ENCODE measurements at places on chromosomes 7 and 10.

DNA sequence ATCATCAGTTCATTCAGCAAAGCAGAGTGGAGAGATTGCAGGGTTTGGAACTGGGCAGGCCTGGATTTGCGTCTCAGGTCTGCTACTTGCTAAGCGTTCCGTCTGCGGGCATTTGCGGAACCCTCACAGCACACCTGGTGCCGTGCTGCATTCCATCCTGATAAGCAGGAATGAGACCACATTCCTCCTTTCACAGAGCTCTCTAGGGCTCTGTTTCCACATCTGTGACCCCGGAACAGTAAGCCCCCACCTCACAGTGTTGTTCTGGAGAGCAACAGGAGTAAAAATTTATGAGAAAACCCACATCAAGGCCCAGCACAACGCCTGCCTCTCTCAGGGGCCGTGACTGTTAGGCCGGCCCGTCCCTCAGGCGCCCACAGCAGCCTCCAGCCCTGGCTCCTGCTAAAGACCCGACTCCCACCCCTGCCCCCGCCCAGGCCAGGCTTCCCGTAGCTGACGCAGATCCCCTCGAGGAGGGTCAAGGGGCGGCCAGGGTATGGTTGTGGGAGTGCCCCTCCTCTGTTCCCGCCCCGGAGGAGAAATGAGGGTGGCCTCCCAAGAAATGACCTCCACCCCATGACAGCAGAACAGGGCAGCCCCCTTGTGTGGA, 128.9 kb downstream of the RGS10 start:
- DNase-seq, result no peak

GRCh38 chr7:17608114-17608833, 309.8 kb downstream of the AHR start:
- no peak for DNase-seq

DNA sequence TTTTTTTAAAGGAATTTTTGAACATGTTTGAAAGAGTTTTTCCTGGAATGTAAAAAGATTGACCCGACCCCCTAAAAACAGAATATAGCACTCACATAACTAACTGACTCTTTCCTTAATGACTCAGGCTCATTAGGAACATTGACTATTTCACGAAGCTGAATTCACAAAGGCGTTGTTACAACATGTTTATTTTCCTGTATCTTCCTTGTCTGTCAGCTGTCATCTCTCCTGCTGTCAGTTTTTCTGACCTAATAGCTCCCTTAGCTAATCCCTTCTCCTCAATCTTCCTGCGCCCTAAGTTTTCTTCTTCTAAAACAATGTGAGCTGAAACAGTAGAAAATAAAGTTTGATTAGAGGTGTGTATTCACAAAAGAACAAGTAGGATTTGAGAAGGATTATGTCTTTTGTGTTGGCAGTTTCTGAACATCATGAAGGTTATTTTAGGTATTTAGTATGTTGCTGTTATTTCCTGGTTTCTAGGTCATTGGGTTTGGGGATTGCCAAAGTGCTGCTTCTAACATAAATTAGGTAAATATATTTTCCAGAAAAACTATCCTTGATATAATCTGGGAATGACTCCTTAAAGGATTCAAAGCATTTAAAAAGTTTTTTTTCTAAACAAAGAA, 4.6 kb upstream of the MDFIC start:
- DNase-seq, result no peak

GRCh38 chr10:75793848-75794247, 362.4 kb downstream of the LRMDA start:
- DNase-seq, result no peak

- DNase-seq, result no peak
These were observed 98.8 kb upstream of the CDK1 start for GRCh38 chr10:60679388-60679990.

DNA sequence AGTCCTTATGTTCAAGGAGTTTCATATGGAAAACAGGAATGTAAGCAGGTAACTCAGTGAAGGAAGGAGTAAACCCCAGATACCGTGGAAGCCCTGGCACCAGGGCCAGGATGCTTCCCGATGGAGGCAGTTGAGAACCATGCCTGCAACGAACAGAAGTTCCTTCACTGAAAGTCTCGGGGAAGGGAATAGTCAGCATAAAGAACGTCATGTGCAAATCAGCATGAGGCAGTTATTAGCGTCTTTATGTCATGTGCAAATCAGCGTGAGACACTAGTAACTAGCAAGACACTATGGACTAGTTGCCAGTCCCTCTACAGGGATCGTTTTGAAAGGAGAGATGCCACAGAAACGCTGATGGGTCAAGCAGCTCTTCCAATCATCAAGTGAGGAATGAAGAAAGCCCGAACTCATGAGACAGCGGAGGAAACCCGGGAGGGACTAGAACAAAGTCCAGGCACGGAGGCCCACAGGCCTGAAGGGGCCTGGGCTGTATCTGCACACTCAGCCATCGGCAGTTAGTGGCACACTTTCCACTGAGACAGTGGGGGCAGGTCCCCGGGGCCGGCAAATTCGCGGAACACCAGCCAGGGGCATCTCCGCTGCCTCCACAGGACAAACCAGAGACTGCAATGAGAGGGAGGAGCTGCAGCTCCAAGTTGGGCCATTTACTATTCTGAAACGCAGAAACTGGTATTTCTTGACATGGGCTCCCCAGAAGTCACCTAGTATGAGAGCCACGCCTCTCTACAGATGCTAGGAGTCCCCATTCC, 109.6 kb downstream of the SFMBT2 start:
- no peak for DNase-seq

DNA sequence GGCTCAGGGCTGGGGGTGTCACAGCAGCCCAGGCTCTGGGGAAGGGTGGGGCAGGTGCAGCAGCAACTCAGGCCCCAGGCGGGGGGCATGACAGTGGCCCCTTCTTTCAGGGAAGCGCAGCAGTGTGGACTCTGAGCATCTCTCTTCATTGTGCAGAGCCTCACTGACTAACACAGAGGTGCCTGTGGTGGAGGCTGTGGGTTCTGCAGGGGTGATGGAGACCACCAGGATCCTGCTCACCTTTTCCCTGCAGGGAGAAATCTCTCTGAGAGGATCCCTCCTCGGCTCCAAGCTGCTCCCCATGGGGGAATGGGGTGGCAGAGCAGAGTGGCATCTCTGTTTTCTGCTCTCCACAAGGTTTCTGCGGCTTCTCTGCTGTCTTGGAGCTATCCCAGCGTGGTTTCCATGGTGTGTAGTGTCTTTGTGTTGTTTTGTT, 37.8 kb upstream of the SHH start:
- DNase-seq, result no peak

GRCh38 chr10:126565441-126565840, 105.1 kb downstream of the C10orf90 start:
- DNase-seq, result no peak

- no peak for DNase-seq
These were observed 94.1 kb downstream of the BMPR1A start for GRCh38 chr10:86850481-86850880.

GRCh38 chr7:92612501-92612900, 22.3 kb upstream of the FAM133B start:
- no peak for DNase-seq

DNA sequence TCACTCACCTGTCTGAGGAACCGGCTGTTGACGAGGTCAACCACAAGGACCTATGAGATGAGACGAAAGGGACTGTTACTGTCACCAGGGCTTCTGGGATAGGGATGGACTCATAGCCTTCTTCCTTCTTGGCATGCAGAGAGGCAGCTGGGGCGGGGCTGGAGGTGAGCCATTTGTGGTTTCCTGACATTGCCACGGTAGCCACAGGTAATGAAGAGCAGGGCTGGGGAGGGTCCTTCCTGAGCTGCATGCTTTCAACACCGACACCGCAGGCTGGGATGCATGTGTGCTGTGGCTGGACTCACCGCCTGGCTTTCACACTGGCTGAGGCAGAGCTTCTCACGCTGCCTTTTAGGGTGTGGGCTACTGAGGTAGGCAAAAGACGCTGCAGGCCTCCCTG, 46.4 kb upstream of the MKRN1 start:
- DNase-seq, result no peak

- DNase-seq, result no peak
These were observed 94.5 kb upstream of the GSDME start for GRCh38 chr7:24851786-24852185.

DNA sequence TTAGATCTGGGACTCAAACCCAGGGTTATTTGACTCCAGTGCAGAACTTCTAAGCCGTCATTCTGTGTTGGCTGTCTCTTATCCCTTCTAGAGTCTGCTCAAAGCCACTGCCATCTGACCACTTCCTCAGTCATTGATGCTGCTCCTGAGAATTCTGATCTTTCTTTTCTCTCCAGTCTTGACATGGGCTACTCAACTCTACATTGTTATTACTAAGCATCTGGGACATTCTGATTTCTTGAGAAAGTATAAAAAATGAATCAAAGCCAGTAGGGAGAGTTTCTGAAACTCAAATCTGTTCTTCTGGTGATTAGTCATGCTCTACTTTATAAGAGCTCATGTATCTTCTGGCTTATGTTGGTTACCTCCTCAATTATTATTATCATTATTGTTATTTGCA, 48.7 kb downstream of the ANK3 start:
- DNase-seq, result no peak

DNA sequence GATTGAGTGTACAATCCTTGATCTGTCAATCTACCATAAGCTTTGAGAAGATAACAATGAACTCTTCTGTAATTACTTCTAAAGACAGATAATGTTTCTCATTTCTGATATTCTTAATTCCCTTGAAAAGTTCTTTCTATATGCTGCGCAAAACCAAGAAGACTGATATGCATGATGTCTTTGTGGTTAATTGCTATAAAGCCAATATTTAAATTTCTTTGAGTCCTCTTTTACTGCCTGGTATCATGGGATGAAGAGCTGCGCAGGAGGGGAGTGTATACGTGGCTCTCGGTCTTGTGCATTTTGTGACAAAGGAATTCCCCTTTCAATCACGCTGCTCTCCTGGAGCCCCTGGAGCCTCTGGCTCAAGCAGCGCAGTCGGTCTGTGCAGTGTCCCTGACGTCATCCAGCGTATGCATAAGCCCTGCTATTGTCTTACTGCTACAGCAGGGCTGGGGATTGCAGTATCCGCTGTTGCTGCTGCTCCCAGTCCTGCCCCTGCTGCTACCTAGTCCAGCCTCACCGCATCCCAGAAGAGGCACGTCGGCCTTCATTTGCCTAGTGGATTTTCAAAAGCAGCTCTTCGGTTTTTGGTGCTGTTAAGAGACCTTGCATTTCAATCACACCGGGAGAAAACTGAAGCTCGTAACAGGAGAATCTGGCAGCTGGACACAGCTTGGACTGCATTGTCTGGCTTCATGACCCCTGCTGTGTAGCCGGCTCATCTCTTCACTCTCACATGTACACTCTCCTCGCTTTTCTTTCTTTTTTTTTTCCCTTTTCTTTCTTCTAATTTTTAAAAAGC, 66.7 kb downstream of the ST7 start:
- peak; percentile 88 for DNase-seq

All from NCI-H1694 (cell line).